ENCODE measurements at places on chromosomes 1 and 21. TPM values are rescaled to one million over a fixed set of nuclear protein-coding genes. Genes with fewer than 3 reads are reported as not detected.

EPHA8 gene
- polyA plus RNA-seq, result not detected

NAV1 gene
- polyA plus RNA-seq, result 37.6 TPM

CD1E gene
- not detected for polyA plus RNA-seq

MNDA gene
- polyA plus RNA-seq, result 1.1 TPM

LRRC53 gene
- polyA plus RNA-seq, result not detected

MTR gene
- 12.8 TPM for polyA plus RNA-seq

TAS1R1 gene
- polyA plus RNA-seq, result not detected

SAMD13 gene
- 0.42 TPM for polyA plus RNA-seq

EFNA3 gene
- polyA plus RNA-seq, result 0.61 TPM

UBE2Q1 gene
- 36.2 TPM for polyA plus RNA-seq

KLF17 gene
- not detected for polyA plus RNA-seq

GPR52 gene
- polyA plus RNA-seq, result 0.07 TPM

LCE6A gene
- not detected for polyA plus RNA-seq

OR2T35 gene
- polyA plus RNA-seq, result not detected

HAO2 gene
- polyA plus RNA-seq, result not detected

RNF186 gene
- not detected for polyA plus RNA-seq

Data from heart left ventricle (tissue), 16 donors.